ENCODE measurements at places on chromosomes 1 and 21. TPM values are rescaled to one million over a fixed set of nuclear protein-coding genes. Genes with fewer than 3 reads are reported as not detected.

SLAMF7 gene
- 0.56 TPM for polyA plus RNA-seq

GPR52 gene
- polyA plus RNA-seq, result not detected

SHISAL2A gene
- polyA plus RNA-seq, result 1.6 TPM

WDR3 gene
- 12.9 TPM for polyA plus RNA-seq

SLC1A7 gene
- polyA plus RNA-seq, result 0.17 TPM

SLC22A15 gene
- 2.8 TPM for polyA plus RNA-seq

BRDT gene
- not detected for polyA plus RNA-seq

GRCh38 chr1:112546076-112546475 is 37.3 kb downstream of the WNT2B start:
- DNase-seq, result no peak

DNA sequence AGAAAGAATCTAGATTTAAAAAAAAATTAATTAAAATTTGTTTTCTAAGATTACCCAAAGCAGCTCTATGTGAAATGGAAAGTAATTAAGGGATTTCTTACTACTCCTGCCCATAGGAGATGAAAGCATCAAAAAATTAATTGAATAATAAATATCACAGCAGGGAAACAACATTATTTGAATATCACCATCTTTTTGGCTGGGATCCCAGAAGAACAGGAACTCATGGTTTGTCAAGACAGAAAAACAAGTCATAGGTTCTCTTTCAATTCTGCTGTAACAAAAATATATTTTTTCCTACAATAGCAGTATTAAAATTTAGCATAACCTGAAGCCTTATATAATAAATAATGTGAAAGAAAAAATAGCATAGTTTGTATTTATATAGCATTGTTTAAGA is 1713.4 kb downstream of the NCAM2 start:
- peak; percentile 67 for DNase-seq

DNA sequence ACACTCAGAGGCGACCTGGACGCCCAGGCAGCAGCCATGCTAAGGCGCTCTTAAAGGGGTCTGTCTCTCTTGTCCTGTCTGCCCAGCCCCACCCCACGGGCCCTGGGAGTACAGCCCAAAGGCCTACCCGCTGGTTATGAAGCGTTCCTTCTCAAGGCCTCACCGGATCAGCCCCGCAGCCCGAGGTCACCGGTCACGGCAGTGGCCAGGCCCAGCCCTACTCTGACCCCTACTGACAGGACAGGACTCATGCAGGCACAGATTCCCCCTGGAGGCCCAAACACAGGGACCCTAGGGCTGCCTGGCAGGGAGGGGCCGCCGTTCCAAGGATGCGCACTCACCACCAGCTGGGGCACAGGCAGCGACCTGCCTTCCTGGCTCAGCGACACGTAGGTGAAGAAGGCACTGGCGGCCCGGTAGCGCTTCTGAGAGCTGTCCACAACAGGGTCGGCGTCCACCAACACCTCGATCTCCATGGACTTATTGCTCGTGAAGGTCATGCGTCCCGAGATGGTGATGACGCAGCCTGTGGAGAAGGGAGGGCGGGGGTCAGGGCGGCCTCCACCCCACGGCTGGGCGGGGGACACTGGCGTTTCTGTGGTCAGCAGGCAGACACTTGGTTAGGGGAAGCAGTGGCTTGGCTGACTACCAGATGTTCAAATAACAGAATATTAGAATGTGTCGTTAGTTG is 20.0 kb upstream of the GPR153 start:
- DNase-seq, result no peak

GRCh38 chr1:93471911-93472310 is 24.0 kb downstream of the FNBP1L start:
- no peak for DNase-seq

DNA sequence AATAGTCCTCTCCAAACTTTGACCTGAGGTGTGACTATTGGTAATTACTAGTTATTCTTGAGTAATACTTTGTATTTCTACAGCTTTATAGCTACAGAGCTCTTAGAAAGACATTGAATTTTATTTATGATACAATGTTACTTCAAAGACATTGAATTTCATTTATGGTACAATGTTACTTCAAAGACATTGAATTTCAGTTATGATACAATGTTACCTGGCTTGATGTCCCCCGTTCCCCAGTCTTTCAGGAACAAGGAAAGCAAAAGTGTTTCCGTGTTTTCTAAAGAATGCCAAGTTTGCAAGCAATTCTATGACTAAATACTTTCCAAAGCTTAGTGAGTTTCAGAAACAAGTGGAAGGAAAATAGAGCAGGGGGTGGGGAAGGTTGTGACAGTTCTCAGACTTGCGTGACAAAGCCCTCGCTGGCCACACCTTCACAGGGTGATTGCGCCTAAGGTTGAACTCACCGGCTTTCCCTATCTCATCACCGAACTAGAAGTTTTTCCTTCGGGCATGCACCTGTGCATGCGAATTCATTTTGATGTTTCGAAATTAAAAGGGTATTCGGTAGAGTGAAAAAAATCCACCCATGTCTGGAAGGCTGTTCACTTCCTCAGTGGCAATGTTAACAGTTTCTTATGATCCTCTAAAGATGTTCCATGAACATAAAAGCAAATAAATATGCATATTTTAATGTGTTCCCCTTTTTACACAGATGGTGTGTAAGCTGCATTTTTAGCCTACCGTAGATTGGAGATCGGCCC is 909 bp upstream of the PAXBP1 start:
- DNase-seq, result peak; percentile 22

DNA sequence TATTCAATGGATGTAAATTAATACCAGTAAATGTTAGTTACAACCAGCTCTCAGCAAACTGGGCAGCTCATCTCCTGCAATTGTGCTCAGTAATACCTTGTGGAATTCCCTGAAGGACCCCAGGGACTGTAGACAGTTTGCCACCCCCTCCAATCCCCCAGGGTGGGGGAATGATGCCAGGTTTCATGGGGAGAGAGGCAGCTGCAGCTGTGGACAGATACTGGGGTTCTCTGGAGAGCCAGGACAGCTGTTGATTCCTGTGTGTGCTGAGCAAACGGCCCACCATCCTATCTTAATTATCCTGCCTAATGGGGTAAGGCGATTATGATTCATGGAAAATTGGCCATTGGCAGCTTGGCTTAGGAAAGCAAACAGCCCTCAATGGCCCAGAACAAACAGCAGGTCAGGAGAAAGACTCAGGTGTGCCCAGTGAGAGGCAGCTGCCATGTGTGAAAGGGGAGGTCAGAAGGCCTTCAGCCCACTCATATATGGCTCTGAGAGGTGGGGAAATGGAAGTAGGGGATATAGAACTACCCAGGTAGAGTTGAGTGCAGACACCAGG is 148.9 kb upstream of the CTTNBP2NL start:
- DNase-seq, result no peak

GRCh38 chr1:26779098-26779668 is 8.6 kb upstream of the PIGV start:
- DNase-seq, result no peak

GRCh38 chr1:222867316-222867715 is 52.5 kb downstream of the DISP1 start:
- no peak for DNase-seq

DNA sequence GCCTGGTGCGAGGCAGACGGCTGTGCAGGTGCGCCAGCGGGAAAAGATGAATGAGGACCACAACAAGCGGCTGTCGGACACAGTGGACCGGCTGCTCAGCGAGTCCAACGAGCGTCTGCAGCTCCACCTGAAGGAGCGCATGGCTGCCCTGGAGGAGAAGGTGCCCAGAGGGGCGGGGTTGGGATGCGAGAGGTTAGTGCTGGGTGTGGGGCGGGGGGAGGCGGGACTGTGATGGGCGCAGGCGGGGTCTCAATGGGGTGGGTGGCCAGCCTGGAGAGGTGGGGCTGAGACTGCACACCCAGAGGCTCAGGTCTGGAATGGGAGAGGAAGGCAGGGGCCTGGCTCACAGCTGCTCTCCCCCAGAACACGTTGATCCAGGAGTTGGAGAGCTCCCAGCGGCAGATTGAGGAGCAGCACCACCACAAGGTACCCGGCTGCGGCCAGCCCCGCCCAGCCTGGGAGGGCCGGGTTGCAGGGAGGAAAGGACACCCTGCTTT is 22.3 kb downstream of the PPFIA4 start:
- no peak for DNase-seq

- DNase-seq, result peak; percentile 26
These were observed 41.8 kb downstream of the ZNF281 start for GRCh38 chr1:200367841-200368534.

DNA sequence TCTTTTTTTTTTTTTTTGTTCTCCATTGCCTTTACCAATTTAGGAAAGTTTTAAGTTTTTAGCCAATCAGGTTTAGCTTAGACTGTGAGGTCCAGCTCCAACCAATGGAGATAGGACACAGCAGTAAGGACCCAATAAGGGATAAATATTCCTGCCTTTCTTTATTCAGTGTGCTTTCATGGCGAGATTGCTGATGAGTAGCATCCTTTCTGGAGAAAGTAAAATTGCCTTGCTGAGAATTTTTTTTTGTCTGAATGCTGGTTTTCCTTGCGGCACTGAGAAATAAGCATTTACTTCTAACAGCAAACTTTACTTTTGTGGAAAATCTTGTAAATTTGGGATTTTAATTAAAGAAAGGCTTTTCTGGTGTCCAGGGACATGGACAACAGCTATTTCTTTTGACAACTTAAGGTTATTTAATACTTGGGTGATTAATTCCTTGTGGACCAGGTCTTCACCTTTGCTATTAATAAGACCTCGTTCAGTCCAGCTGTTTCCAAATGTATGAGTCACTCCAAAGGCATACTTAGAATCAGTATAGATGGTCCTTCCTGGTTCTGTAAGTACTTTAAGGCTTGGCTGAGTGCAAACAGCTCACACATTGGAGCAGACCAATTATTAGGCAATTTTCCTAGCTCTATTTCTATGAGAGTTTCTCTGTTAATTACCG is 54.1 kb downstream of the SERINC2 start:
- DNase-seq, result no peak

- DNase-seq, result no peak
These were observed 27.8 kb downstream of the CBR1 start for GRCh38 chr21:36097427-36098181.

- DNase-seq, result peak; percentile 71
These were observed at the start of gene AGO4 for GRCh38 chr1:35807614-35808449. AGO4 (plus strand) TSS chr1:35808016; CDS start chr1:35808417, 401 bp downstream.

DNA sequence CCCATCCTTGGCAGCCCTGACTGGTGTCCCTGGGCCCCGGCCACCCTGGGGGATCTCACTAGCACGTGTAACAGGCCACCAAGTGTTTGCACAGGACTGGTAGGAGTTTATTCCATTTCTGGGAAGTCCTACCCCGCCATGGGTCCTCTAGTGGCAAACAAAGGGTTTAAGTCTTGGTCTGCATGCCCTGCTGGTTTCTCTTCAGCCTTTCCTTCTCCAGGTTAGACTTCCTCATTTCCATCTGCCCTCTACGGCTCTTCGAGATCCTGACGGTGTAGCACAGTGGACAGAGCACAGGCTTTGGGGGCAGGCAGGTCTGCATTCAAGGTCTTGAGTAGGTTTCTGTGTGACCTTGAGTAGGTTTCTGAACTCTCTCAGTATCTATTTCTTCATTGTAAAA is 2.8 kb downstream of the AGTRAP start:
- DNase-seq, result no peak

- no peak for DNase-seq
These were observed 9.9 kb downstream of the UBXN11 start for GRCh38 chr1:26296340-26297056.

- DNase-seq, result peak; percentile 20
These were observed 496.4 kb downstream of the SETD4 start for GRCh38 chr21:35563885-35564451.

GRCh38 chr1:59063501-59063900 is 233.4 kb upstream of the FGGY start:
- DNase-seq, result no peak

GRCh38 chr1:218412171-218412570 is 67.0 kb downstream of the TGFB2 start:
- peak; percentile 79 for DNase-seq

DNA sequence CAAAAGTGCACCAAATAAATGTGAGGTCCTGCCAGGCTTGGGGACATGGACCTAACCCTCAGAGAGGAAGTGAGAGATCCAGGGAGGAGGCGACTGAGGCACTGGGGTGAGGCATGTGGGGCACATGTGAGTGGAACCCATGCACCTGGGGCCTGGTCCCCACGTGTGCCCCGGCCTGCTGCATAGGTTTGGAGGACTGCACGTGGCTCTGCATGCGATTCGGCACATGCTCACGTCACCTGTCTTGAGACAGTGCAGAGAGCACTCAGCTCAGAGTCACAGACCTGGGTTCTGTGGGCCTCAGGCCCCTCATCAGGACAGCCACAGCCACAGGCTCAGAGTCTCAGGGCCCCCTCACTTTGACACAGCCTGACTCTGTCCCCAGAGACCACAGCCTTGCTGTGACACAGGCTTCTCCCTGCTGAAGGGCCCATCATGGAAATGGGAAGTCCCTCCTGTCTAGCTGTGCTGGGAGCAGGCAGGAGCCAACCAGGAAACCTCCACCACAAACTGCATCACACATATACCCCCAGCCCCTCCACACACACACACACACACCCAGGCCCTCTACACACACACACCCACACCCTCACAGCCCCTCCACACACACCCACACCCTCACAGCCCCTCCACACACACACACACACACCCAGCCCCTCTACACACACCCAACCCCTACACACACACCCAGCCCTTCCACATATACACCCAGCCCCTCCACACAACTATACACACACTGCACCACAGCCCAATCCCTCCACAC is 48.2 kb downstream of the SLC9A1 start:
- no peak for DNase-seq

- no peak for DNase-seq
These were observed 490.3 kb downstream of the TTLL7 start for GRCh38 chr1:83508485-83509151.

DNA sequence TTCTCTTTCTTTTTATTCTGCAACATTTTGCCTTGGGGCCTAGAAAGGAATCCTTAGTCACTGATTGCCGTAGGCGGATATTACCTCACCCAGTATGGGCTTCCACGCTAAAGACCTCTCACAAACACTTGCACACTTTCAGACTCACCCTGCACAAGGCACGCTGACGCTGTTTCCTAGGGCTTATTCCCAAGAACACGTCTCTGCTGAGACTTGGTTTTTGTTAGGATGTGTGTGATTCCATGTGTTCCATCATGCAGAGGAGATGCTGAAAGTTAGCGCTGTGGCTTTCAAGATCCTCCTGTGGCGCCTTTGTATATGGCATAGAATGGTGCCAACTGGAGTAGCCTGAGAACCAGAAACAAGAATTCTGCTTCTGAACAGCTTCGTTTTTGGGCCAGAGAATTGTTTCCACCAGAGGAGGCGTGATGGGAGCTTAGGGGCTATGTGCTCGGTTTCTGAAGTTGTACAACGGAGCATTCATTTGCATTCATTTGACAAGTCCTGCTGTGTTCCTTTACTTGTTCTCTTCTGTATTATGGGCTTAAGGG is 297.0 kb downstream of the DISC1 start:
- peak; percentile 88 for DNase-seq

GRCh38 chr1:14815175-14815877 is 216.8 kb downstream of the KAZN start:
- no peak for DNase-seq

- no peak for DNase-seq
These were observed 11.0 kb upstream of the CASQ1 start for GRCh38 chr1:160179336-160179735.

All from brain (organoid and tissue), 16 donors.